Tibial artery (tissue), 4 donors: ENCODE measurements at places on chromosomes 13 and 19.

- H3K4me1 ChIP-seq = no peaks in the 10 kb centered on the region
- no peak overlapping the region for H3K4me3 ChIP-seq
- H3K27ac ChIP-seq = no peak overlapping the region
- H3K27me3 ChIP-seq = peaks cover 28% of the 10 kb centered on the region
These were observed 17.9 kb downstream of the NLRP9 start for GRCh38 chr19:55720214-55720746.

GRCh38 chr19:43767316-43767715 is 12.6 kb upstream of the SMG9 start:
- no peak overlapping the region for H3K4me3 ChIP-seq
- H3K27me3 ChIP-seq = no peaks in the 10 kb centered on the region
- H3K36me3 ChIP-seq = no peaks in the 10 kb centered on the region
- DNase-seq = no peak
- no peak overlapping the region for H3K27ac ChIP-seq
- no peaks in the 10 kb centered on the region for H3K4me1 ChIP-seq

DNA sequence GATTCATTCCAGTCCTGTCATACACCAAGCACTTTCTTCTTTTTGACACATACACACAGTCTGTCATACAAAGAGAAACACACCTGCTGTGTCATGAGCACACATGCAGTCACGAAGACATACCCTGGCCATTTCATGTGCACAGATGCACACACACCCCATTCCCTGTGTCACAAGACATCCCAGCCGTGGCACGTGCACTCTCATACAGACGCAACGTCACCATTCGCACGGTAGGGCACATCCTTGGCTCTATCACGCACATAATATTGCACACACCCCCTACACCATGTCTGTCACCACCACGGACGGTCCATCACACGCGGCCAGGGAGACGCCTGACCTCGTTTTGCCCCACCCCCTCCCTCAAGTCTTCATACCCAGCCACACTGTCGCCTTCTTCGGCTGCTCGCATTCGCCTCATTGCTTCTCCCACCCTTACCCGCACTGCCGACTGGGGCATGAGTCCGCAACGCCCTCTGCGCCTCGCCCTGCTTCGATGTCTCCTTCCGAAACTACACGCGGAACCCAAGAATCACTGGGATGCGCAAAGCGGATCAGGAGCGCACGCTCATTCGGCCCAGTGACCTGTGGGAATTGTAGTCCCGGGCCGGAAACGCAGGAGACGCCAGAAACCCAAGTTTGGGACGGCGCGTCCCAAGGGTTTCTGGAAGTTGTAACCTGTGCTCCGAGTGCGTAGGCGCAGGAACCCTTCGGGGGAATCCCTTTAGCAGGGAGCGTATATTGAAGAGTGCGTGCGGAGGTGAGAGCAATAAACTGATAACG is 6.8 kb upstream of the ZNF283 start:
- H3K4me1 ChIP-seq = no peaks in the 10 kb centered on the region
- no peaks in the 10 kb centered on the region for H3K36me3 ChIP-seq
- H3K27ac ChIP-seq = no peak overlapping the region
- H3K4me3 ChIP-seq = peak overlapping the region; percentile 46

GRCh38 chr19:28420811-28421550 is 792.0 kb downstream of the UQCRFS1 start:
- no peaks in the 10 kb centered on the region for H3K36me3 ChIP-seq
- no peak for DNase-seq
- no peaks in the 10 kb centered on the region for H3K4me1 ChIP-seq
- H3K27ac ChIP-seq = no peak overlapping the region
- no peaks in the 10 kb centered on the region for H3K27me3 ChIP-seq
- H3K4me3 ChIP-seq = no peak overlapping the region

DNA sequence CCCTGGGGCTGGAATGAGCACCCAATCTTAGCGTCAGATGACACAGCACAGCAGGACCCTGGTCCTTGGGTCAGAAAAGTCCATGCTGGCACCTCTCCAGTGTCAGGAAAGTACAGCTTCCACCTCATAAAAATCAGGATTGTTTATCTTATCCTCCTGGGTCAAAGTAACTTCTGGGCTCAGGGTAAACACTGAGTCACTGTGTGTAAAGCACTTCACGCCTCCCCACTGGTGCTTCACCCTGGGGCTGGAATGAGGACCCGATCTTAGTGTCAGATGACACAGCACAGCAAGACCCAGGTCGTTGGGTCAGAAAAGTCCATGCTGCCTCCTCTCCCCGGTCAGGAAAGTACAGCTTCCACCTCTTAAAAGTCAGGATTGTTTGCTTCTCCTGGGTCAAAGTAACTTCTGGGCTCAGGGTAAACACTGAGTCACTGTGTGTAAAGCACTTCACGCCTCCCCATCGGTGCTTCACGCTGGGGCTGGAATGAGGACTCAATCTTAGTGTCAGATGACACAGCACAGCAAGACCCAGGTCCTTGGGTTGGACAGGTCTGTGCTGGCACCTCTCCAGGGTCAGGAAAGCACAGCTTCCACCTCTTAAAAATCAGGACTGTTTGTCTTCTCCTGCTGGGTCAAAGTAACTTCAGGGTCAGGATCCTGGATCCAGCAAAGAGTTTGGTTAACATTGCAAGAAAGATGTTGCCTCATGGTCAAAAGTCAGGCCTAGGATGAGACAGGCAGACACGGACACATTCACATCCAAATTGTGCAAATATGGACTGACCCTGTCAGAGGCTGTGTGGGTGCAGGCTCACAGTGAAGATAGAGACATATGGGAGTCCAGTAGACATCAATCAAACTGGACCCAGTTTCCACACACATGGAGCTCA is 39.2 kb upstream of the CYP2A7 start:
- no peaks in the 10 kb centered on the region for H3K36me3 ChIP-seq
- H3K27me3 ChIP-seq = no peaks in the 10 kb centered on the region
- H3K27ac ChIP-seq = no peak overlapping the region
- no peak overlapping the region for H3K4me3 ChIP-seq
- H3K4me1 ChIP-seq = no peaks in the 10 kb centered on the region

DNA sequence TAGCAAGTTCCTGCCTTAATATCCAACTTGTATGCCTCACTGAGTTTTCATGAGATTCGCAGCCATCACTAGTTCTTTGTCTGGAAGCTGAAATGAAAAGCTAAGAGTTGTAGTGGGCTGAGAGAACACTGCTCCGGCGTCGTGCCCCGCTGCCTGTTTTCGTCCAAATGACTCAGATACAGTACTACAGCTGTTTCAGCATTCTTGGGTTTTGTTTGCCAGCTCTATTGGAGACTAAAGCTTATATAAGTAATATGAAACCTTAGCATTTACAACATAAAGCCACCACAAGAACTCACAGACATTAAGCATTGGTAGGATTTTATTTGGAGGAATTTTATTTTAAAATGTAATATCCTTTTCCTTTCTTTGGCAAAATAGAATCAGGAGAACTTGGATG is 299.7 kb downstream of the DLEU7 start:
- no peak overlapping the region for H3K27ac ChIP-seq
- H3K27me3 ChIP-seq = no peaks in the 10 kb centered on the region
- H3K4me3 ChIP-seq = no peak overlapping the region
- H3K4me1 ChIP-seq = no peaks in the 10 kb centered on the region
- no peak for DNase-seq

- no peaks in the 10 kb centered on the region for H3K27me3 ChIP-seq
- H3K36me3 ChIP-seq = no peaks in the 10 kb centered on the region
- peak; percentile 31 for DNase-seq
These were observed 270.4 kb downstream of the ENOX1 start for GRCh38 chr13:43516401-43516833.
